ENCODE measurements at places on chromosomes 16 and 17. TPM values are rescaled to one million over a fixed set of nuclear protein-coding genes. Genes with fewer than 3 reads are reported as not detected.

ADAP2 gene
- 27.7 TPM for total RNA-seq

APOBR gene
- total RNA-seq: 37.7 TPM

CDK5R1 gene
- 0.76 TPM for total RNA-seq

IL17C gene
- not detected for total RNA-seq

CCL8 gene
- not detected for total RNA-seq

DDX28 gene
- total RNA-seq: 11.6 TPM

KLHL10 gene
- total RNA-seq: not detected

CCL1 gene
- not detected for total RNA-seq

HCRT gene
- not detected for total RNA-seq

KRTAP4-9 gene
- not detected for total RNA-seq

TMEM235 gene
- not detected for total RNA-seq

SCO1 gene
- 16.3 TPM for total RNA-seq

USP31 gene
- total RNA-seq: 20.2 TPM

KIFC3 gene
- 96.8 TPM for total RNA-seq

KRTAP4-3 gene
- total RNA-seq: not detected

KRTAP4-5 gene
- not detected for total RNA-seq

TEKT1 gene
- 0.54 TPM for total RNA-seq

GNAO1 gene
- total RNA-seq: 0.79 TPM

UBE2Z gene
- 56.4 TPM for total RNA-seq

SBK1 gene
- total RNA-seq: 1.6 TPM

ZSCAN10 gene
- not detected for total RNA-seq

MED9 gene
- total RNA-seq: 12.4 TPM

C17orf78 gene
- not detected for total RNA-seq

LLGL1 gene
- total RNA-seq: 14.4 TPM

RND2 gene
- total RNA-seq: 0.15 TPM

TMC8 gene
- 31.1 TPM for total RNA-seq

RAB37 gene
- 1.1 TPM for total RNA-seq

TSPAN10 gene
- 1.2 TPM for total RNA-seq

SSTR5 gene
- total RNA-seq: not detected

CLEC18A gene
- total RNA-seq: 2.7 TPM

All from upper lobe of left lung (tissue), 6 donors.